Activated CD4-positive, alpha-beta T cell treated with anti-CD3 and anti-CD28 coated beads for 4 hours (primary cell): ENCODE measurements at places on chromosomes 3 and 15.

DNA sequence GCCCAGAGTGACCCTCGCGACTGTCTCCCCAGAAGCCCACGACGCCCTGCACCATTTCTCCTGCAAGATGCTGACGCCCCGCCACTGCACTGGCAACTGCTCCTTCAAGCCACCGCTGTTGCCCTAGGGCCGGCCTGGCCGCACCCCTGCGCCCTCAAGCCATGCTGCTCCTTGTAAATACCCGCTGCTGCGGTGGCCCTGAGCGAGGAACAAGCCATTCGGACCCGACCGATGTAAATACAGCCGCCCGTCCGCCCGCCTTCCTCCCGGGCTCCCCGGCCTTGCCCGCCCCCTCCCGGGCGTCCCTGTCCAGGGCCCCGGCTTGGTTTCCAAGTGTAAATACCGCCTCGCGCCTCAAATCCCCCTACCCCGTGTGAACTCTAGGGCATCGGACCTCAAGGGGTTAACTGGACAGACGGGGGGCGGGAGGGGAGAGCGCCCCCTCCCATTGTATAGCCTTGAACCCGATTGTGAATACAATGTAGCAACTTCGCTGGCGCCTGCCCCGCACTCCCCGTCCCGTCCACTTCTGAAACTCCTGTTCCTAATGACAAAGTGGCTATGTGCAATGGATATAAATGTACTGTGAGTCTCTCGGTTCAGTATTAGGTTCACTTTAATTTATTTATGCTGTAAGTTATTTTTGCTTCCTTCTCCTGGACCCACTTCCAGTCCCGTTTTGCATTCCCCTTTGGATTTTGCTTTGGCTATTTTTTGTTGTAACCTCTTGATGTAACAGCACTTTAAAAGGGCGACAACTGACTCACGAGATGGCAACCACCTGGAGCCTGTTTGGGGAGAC lies 5.9 kb downstream of the RNU6-1 start:
- no peak for DNase-seq

DNA sequence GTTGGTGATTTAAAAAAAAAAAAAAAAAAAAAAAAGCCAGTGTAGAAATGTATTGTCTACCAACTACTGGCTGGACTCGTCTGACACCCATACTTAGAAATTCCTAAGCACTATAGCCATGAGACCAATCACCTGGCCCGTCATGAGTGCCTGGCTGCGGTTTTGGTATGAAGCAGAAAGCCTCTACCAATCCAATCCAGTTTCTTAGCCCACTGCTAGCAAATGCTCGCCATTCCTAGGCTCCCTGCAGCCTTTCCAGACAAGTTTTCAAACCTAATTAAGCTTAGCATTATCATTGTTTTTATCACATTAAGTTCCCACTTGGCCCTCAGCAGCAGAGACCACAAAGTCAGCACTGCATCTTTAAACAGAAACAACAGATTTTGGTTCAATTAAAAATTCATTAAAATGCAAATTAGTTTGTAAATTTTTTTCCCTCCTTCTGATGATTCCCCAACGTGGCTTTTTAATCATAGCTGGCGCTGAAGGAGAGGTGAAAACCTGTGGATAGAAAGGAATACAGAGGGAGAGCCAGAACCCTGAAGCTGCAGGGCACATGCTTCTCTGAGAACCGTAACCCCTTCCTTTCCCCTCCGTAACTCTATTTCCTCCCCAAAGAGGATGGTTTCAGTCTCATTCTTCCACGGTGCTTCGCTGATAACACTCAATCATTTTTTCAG lies 32.2 kb upstream of the ST8SIA2 start:
- DNase-seq, result no peak

GRCh38 chr15:50210462-50211157 lies 28.6 kb downstream of the SLC27A2 start:
- no peak for DNase-seq

DNA sequence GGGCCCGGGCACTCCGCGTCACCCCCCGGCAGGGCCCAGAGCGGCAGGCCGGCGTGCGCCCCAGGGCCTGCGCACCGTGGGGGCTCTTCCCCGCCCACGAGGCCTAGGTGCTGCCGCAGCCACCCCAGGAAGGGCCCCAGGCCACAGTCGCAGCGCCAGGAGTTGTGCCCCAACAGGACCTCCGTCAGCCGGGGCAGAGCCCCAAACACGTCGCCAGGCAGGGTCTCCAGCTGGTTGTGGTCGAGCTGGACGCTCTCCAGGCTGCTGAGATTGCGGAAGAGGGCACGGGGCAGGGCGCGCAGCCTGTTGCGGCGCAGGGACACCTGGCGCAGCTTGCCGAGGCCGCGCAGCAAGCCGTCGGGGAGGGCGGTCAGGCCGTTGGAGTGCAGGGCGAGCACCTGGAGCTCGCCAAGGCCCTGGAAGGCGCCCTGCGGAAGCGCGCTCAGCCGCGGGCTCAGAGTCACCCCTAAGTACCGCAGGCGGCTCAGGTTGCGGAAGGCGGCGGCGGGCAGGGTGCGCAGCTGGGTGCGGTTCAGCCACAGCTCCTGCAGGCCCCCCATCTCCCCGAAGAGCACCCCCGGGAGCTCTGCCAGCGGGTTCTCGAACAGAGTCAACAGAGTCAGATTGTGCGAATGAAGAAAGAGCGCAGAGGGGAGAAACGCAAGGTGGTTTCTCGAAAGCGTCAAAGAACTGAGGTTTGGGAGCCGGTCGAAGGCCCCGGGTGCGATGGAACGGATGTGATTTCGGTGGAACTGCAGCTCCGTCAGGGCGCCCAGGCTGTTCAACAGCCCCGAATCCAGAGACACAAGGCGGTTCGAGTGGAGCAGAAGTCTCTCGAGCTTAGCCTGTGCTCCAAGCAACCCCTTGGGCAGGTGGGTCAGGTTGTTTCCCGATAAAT lies 2.0 kb downstream of the GP5 start:
- DNase-seq, result peak; percentile 22

DNA sequence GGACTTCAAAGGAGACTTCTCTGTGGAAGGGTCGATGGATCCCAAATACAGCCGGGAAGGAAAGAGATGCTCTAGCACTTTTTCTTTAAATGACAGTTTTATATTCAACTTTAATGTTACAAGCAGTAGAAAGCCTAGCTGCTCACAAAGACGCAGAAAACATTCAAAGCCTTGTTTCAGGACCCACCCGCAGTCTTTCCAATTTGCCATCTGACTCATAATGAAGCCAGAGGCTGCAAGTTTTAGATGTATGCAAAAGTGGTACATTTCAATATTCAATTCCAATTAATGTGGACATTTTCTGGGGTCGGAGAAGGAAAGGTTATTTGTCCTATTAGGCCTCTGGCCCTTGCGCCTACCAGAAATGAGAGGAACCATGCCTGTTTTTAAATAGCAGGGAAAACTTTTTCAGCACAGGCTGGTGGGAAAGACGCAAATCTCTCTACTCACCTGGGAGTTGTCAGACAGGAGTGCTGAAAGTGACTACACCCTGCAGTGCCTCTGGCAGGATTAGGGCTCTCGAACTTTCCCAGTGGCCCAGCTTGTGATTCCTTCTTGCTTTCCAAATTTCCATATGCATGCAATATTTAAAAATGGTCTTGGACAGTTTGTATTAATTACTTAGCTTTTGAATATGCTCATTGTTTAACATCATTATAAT lies 117.4 kb upstream of the MBNL1 start:
- DNase-seq, result peak; percentile 4

GRCh38 chr3:44712455-44713075 lies at the start of gene ZNF502:
ZNF502 (plus strand) TSS chr3:44712660; CDS start chr3:44720262, 7,602 bp downstream.
- peak; percentile 20 for DNase-seq

GRCh38 chr3:166274351-166275023 lies 437.3 kb upstream of the BCHE start:
- DNase-seq, result no peak

DNA sequence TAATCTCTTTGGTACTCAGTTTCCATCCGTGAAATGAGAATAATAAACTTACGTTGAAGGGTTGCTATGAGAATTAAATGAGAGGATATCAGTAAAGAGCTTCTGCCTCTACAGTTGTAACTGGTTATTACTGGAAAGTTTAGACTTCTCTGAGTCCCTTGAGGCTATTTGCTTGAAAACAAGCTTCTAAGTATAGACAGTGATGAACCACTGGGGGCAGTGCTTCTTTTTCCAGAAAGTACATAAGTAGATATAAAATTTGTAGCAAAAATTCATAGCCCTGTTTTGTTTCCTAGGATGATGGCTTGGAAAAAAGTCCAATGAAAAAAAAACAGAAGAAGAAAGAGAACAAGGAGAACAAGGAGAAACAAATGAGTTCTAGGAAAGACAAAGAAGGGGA lies 87.1 kb downstream of the RGMA start:
- DNase-seq, result no peak

GRCh38 chr3:112579232-112579631 lies 17.4 kb downstream of the SLC35A5 start:
- DNase-seq, result no peak

GRCh38 chr3:177111541-177111949 lies 85.7 kb downstream of the TBL1XR1 start:
- DNase-seq, result no peak

- DNase-seq, result no peak
These were observed 69.8 kb upstream of the MNS1 start for GRCh38 chr15:56534728-56535127.

- DNase-seq, result no peak
These were observed 4.0 kb downstream of the HDAC11 start for GRCh38 chr3:13483988-13484695.

DNA sequence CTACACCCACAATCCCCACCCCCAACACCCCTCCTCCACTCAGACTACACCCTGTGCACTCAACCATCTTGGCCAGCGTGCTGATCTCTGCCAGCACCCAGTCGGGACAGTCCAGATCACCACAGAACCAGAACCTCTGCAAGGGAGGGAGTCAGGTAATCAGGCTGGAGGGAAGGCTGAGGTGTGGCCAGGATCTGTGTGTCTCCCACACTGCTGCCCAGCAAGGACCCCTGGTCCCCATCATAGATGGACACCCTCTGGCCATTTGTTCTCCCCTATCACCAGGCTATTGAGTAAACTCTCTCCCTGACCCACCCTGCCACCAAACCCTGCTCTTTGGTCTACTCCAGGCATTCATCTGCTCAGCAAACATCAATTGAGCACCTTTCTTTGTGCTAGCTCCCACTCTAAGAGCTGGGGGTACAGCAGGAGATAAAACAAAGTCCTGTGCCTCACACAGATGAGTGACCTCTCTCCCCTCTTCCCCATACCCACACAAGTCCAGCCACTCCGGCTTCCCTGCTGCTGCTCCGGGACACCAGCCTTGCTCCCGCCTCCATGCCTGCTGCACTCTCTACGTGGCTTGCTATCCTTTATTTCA lies 134.8 kb downstream of the TBC1D2B start:
- DNase-seq, result no peak

GRCh38 chr15:74128785-74129585 lies 1.4 kb upstream of the ISLR2 start:
- no peak for DNase-seq

- no peak for DNase-seq
These were observed 65.7 kb upstream of the PROK2 start for GRCh38 chr3:71850654-71851053.

DNA sequence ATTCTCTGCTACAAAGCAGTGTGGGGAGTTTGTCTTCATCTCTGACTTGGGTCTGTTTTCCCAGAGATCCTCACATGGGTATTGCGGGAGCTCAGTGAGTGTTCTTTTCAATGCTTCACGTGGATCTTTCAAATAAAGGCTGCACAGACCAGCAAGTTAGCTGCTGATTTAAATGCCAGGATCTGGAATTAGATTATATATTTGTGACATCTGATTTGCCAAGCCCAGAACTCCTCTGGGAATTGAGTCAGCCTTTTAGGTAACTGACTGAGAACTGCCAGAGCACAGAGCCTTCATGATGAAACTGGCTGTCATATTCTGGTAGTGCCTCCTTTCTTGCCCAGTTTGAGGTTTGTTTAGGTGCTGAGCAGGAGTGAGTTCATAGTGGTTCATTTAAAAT lies 14.7 kb downstream of the EDEM1 start:
- DNase-seq, result no peak

- peak; percentile 45 for DNase-seq
These were observed 31.4 kb downstream of the STARD5 start for GRCh38 chr15:81292523-81293001.

- DNase-seq, result no peak
These were observed 55.7 kb upstream of the ACTC1 start for GRCh38 chr15:34851007-34851406.

DNA sequence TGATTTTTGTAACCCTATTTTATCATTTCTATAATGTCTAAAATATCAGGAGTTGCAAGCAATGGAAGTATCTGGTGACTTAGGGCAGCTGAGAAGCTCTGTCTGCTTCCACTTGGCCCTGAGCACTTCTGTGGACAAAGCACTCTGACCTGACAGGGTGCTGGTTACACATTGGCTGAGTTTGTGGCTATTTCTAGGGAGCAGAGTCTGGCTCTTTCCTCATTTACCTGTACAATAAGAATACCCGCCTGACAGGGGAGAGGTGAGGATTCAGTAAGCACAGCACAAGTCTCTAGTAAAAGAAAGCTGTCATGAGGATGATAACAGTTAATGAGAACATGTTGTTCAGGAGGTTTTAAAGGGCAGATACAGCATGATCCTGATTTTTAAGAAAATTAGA lies 33.3 kb upstream of the SPESP1 start:
- no peak for DNase-seq

DNA sequence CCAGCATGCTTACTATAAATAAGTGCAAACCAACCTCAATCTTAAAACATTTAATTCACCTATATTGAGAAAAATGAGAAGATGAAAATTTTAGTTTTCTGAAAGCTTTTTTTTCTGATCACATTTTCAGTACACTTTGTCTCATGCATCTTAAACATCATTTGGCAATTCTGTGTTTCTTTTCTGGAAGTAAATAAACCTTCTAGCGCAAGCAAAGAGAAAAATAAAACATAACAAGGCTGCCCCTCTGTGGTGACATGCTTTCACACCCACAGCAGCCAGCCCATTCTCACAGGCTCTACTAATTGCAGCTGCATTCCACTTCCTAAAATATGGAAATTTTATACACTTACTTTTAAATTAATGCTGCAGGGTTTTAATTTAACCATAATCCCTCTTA lies 90.1 kb downstream of the NEK10 start:
- DNase-seq, result no peak

DNA sequence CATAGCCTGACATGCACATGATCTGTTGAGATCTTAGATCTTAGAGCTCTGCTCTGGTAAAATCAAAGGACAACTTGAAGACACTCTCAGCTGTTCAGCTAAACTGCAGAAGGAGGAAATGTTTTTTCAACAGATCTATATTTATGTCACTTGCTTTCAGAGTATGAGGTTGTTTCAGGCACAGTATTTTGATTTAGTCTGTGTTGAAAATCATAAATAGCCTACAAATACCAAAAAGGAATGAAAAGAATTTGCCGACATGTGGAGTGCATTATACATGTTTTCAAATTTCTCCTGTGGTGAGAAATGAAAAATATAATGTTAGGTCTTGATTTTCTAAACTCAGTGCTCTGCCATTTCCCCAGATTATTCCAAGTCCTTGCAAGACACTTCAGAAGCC lies 1118.4 kb downstream of the TBL1XR1 start:
- DNase-seq, result no peak

GRCh38 chr15:69082021-69082502 lies 67.6 kb downstream of the NOX5 start:
- DNase-seq, result no peak

DNA sequence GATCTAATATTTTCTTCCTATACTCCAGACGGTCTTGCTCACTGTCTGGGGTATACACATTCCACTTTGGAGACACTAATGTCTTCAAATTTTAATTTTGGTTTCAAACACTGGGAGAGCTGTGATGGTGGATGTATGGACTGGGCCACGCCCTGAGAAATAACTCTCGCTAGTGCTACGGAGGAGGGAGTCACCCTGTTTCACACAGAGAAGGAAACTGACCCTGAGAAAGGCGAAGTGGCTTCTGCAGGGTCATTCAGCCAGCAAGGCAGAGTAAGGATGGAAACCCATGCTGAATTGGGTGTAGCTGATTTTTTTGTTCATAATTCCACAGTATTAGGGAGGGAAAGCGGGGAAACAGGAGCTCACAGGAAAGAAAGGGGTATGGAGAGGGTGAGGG lies 8.6 kb upstream of the SKIC8 start:
- DNase-seq, result no peak
